ENCODE measurements at places on chromosomes 12 and 14.

DNA sequence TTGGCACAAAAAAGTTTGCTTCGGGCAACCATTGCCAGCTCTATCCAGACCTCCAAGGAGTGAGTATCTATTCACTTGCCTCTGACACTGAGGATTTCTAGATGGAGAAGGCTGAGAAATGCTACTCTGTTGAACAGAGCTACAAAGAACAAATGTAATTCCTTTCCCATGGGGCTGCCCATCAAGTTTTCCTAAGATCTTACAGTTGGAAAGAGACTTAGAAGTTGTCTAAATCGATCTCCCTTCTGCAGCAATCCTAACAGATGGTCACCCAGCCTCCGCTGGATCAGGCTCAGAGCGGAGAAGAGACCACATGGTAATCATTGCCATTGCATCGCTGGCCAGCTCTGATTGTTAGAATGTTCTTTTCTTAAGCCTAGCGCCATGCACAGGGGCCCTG is 110.1 kb upstream of the BCL2L14 start:
- DNase-seq = no peak

GRCh38 chr12:123126294-123127181 is 24.4 kb downstream of the PITPNM2 start:
- no peak for DNase-seq

- DNase-seq = no peak
Measured at GRCh38 chr12:23098517-23098916, 473.5 kb downstream of the ETNK1 start.

DNA sequence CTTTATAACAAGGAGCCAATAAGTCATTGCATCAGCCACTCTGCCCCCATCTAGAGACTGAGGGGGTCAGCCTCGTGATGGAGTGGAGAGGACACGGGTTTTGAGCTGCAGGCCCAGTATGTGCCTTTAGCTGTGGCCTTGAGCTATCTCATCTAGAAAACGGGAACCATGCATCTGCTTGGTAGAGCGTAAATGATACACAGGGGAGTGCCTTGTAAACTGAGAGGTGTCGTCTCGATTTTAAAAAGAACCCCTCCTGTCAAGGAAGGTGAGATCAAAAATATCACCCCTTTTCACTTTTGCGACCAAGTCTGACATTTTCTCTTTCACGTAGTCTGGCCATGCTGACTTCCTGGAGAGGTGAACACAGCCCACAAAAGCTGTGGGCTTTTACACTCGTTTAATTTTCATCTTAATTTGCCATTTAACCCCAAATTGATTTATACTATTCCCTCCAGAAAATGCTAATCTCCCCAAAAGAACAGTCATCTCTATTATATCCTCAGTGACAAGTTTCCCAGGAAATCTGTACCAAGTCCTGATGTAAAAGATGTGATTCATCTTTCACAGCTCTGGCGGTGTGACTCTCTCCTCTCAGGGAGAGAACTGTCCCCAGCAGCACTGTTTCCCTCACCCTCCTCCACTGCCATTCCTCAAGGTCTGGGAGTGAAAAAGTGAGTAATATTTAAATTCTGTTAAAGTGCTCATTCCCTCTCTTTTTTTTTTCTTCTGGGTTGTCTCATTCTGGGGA is 30.6 kb downstream of the VCPKMT start:
- DNase-seq = no peak

- DNase-seq = no peak
Measured at GRCh38 chr12:46948936-46949545, 123.2 kb upstream of the SLC38A4 start.

DNA sequence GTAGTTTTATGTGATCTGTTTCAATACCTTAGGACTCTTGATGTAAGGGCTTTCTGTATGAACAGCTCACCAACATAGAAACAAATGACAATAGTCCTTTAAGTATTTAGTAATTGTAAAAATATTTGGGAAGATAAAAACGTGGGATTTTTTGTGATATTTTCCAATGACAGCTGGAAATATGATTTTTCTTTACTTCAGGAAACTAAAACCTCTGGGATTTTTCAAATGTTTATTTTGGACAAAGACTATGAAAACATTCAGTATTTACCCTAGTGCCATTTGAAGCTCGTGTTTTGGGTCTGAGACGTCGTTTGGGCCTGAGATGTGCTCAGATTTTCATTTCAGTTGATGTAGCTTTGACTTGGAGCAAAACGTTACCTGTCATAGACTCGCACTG is 240.0 kb downstream of the BMP4 start:
- DNase-seq = no peak

- no peak for DNase-seq
Measured at GRCh38 chr14:34356264-34356654, 105.8 kb downstream of the SPTSSA start.

Data from right renal cortex interstitium (tissue), 3 donors.